ENCODE measurements at places on chromosomes 6 and 20.
A peak's percentile ranks its signal among the peaks of the same experiment; 100 is the strongest.

DNA sequence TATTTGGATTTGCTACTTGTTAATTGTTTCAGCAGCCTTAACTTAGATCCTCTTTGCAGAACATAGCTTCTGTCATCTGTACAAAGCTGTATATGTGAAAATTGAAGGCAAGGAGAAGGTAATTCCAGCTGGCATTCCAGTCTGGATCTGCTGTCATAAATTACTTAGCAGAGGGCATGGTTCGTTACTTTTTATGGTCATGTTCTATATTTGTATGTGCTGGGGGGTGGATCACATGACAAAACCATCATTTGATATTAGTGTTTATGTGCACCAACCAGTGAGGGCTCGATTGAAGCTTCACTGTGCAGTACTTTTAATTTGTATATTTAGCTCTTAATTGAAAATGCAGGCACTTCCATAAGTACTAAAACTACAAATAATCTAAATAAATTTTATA, 80.2 kb downstream of the CAP2 start:
- peak; percentile 5 for DNase-seq

GRCh38 chr20:18886756-18887155, 73.2 kb downstream of the SCP2D1 start:
- no peak for DNase-seq

DNA sequence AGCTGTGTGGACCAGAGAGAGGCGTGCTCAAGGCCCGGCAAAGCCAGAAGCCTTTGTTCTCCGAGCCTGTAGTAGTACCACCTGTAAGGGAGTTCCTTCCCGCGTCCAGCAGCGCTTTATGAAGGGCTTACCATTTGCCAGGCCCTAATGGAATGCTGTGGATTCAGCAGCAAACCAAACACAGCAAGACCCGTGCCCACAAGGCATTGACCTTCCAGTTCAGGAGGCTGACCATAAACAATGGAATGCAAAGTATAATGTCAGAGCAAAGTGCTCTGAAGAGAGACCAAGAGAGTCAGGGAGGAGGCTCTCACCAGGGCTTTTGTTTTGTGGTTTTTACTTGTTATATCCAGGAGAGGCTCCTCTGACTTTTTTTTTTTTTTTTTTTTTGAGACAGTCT, 209.8 kb downstream of the ZMYND8 start:
- DNase-seq = no peak

DNA sequence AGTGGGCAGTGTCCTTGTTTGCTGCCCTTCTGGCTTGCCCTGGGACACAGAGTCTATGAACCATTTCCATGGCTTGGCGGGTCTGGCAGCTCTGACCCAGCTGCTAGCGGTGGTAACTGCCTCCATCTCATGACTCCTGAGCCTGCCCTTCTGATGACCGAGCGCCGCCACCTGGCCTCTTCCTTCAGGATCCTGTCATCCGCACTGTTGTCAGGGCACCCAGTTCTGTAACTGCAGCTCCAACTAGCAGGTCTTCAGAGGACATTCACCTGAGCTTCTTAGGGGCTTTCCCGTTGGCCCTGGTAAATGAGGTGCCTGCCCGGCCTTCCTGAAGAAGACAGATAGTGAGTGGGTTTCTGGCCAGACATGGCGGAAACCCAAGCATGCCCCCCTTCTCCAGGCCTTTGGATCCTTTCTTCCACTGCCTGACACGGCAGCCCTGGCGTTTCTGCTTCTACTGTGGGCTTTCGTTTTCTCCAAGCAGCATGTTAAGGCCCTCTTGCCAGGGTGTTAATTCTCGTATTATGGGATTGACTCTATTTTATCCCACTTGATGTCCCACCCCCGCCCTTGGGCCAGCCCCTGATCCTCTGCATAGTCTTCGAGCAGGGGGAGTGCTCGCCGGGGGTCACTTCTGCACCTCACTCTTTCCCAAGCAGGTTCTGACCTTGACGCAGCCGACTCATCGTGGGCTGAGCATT, 24.7 kb downstream of the PACSIN1 start:
- DNase-seq = no peak

- no peak for DNase-seq
These were observed 99.9 kb upstream of the PMEPA1 start for GRCh38 chr20:57809661-57810172.

- no peak for DNase-seq
These were observed 178.8 kb upstream of the HDDC2 start for GRCh38 chr6:125480571-125480970.

DNA sequence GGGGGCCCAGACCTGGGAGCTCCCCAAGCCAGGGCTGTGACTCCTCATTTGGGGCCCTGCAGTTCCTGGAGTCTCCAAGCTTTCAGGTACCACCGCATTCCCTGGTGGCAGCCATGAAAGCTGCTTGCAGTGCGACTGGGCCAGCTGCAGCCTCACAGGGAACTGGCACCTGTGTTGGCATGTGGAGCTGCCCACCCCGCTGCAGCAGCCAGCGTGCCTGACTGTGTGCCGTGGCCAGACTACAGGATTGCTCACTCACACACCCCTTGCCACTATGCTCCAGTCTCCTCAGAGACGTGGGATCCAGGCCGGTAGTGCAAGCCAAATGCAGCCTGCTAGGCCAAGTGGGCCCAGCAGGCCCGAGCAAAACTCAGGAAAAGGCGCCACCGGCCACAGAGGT, 450.7 kb downstream of the COL12A1 start:
- no peak for DNase-seq

- no peak for DNase-seq
These were observed 68.5 kb downstream of the EYA2 start for GRCh38 chr20:46963196-46963529.

Measured in NCI-H2081 treated with DMSO at 0.1 percent for 48 hours (cell line).